ENCODE measurements at places on chromosomes 1 and 21.
A peak's percentile ranks its signal among the peaks of the same experiment; 100 is the strongest.

GRCh38 chr1:185632659-185633423 is 101.3 kb upstream of the HMCN1 start:
- no peak for DNase-seq

DNA sequence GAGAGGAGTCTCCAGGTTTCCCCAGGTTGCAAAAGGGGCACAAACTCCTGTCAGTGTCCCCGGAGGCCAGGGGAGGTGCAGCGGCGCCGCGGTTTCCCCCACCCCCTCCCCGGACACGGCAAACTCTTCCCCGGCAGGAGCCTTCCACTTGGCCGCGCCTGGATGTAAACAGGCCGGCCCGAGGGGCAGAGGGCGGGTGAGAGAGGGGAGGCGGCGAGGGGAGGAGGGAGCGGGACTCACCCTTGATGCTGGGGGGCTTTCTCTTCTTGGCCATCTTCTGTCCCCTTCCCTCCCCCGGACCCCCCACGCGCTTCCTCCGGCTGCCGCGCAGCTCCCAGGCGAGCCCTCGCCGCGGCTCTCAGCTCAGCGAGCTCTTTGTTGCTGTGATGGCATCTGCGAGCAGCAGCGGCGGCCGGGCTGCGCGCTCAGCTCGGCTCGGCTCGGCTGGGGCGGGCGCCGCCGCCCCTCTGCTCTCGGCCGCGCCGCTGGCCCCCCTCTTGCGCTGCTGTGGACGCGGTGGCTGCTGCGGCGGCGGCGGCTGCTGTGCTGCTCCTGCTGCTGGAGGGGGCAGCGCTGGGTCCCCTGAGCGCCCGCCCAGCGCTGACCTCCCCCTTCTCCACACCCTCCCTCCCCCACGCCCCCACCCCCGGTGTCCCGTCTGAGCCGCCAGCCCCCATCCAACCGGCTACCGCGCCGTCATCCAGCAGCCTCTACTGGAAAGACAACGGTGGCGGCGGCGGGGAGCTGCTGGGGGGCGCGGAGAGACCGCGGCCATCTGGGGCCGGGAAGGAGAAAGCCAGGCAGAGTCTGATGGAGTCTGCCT is 4.9 kb upstream of the SLC44A5 start:
- peak; percentile 38 for DNase-seq

GRCh38 chr1:119380983-119381662 is 12.5 kb downstream of the HAO2 start:
- no peak for DNase-seq

GRCh38 chr1:25614501-25615171 is 2.0 kb upstream of the MAN1C1 start:
- no peak for DNase-seq

DNA sequence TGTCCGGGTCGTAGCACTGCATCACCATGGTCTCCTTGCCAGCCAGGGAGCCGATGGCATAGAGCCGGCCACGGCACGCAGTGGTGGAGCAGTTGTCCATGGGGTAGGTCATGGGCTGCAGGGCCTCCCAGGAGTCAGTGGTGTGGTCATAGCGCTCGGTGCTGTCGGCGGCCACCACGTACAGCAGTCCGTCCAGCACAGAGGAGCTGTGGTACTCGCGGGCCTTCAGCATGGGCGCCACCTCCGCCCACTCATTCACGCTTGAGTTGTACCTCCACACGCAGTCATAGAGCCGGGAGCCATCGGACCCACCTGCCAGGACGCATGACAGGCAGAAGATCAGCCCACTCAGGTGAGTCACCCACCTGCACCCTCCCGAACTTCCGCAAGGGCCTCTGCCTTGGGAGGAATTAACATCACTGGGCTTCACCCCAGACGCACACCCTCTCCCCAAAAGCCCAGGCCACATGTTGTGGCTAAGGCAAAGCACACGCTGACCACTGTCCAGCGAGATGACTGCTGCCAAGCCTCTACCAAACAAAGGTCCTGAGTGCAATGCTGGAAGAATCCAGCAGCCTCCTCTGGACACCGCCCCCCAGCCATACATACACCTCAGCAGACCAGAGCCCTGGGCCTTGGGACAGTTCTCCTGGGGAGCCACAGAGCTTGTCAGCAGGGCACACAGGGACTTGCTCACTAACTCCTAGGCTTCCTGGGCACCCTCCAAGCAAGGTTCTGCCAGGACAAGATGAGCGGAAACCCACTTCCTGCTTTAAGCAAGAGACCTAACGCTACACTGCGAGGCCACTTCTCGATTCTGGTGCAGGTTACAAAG is 3.3 kb downstream of the KLHL21 start:
- DNase-seq, result no peak

GRCh38 chr1:157995583-157996169 is 2.2 kb downstream of the KIRREL1 start:
- DNase-seq, result no peak

- no peak for DNase-seq
These were observed 161.5 kb downstream of the TOMM20 start for GRCh38 chr1:234967121-234967520.

- no peak for DNase-seq
These were observed 617 bp upstream of the ADGRL2 start for GRCh38 chr1:81799939-81800694.

GRCh38 chr1:200435200-200435780 is 25.5 kb upstream of the ZNF281 start:
- no peak for DNase-seq

- no peak for DNase-seq
These were observed 5.6 kb downstream of the SPSB1 start for GRCh38 chr1:9298282-9298681.

- no peak for DNase-seq
These were observed 8.4 kb upstream of the PEX19 start for GRCh38 chr1:160293020-160293968.

- no peak for DNase-seq
These were observed 713.0 kb downstream of the BRINP3 start for GRCh38 chr1:189764391-189765320.

DNA sequence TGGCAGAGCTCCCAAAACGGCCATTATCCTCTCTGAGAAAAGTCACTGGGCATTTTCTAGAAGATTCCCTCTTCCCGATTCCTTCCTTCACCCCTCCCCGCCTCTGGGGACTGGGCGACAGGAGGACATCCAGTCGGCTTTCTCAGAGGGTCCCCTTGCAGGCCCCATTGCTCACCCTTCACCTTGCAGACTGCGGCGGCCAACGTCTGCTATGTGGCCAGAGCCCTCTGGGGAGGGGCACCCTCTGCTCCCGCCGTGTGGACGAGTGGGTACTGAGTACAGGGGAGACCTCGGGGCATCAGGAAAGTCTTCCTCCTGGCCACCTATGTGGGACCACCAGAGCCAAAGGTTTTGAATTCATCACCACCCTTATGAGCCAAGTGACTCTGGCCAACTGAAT is 293.5 kb upstream of the VAMP3 start:
- no peak for DNase-seq

GRCh38 chr21:19621837-19622496 is 1218.4 kb upstream of the TMPRSS15 start:
- no peak for DNase-seq

DNA sequence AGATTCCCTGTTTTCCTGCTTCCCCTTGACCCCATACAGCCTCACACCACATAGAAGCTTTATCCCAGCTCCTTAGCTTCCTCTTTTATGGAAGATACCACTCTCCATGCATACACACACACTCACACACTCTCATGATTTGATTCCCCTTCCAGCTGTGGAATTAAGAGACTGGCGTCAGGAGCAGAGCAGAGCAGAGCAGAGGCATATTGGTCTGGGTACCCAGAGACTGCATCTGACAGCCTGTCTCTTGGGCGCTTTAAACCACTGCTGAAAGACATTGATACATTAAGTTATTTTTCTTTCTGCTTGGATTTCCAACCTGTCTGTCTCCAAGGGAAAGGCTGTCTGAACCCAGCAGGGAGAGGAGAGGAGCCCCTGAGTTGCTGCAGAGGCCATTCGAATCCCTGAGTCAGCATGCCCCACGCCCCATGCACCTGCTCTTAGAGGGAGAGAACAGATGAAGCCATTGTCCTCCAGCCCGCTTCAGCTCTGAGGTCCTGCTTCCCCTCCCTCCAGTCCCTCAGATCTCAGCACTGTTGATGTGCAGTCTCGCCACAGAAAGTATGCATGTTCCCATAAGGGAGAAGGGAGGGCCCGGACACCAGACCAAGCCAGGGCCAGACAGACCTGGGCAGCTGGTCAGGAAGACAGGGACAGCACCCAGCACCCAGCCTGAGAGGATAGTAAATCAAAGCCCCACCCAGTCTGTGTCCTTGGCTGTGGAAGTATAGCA is 66.7 kb upstream of the GJB5 start:
- DNase-seq, result peak; percentile 46

- DNase-seq, result no peak
These were observed 254.3 kb downstream of the PTPRC start for GRCh38 chr1:198893141-198893540.

- no peak for DNase-seq
These were observed 632 bp downstream of the PEX19 start for GRCh38 chr1:160284220-160284781.

GRCh38 chr1:154276797-154277196 is 4.4 kb downstream of the HAX1 start:
- DNase-seq, result no peak

DNA sequence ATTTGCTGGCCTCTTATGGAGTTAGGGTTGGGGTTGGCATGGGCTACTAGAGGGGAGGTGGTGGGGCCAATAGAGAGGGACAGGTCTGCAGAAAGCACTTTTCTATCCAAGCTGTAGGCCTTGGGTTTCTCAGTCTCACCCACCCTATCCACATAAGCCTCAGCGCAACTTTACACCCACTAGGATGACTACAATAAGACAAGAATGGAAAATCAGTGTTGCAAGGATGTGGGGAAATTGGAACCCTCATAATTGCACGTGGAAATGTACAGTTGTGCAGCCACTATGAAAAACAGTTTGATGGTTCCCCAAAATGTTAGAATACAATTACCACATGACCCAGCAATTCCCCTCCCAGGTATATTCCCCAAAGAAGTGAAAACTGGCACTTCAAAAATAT is 14.0 kb upstream of the GSTM4 start:
- DNase-seq, result no peak

- no peak for DNase-seq
These were observed 136.9 kb downstream of the DISC1 start for GRCh38 chr1:231763456-231763855.

DNA sequence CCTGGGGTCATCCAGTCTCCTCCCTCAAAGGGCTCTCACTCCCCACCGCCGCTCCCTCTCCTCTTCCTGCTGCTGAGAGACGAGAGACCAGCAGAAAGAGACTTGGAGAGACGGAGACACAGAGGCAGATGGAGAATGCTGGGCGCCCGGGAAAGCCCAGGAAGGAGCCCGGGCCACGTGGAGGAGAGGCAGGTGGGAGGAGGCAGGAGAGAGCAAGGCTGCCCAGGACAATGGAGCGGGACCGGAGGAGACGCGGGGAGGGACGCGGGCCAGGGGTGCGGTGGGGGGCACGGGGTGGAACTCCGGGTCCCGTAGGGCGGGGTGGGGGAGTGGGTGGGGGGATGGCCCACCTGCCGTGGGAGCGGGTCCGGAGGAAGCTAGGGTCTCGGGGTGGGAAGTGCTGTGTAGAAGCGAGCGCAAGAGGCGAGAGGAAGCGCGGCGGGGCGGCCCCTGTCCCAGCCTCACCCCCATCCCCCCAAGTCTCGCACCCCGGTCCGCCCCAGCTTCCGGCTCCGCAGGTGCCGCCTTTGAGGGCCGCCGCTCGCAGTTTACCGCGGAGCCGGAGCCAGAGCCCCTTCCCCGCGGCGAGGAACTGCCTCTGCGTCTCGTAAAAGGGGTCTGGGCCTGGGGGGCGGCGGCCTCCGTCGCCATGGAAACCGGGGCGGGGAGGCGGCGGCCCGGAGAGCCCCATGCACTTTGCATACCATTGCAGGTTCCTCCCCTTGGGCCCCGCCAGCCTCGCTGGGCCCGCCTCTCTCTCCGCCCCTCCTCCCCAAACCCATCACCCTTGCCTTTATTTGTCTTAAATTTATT is 11.7 kb upstream of the EPHA2 start:
- no peak for DNase-seq

GRCh38 chr21:38878379-38879179 is 72.8 kb downstream of the ETS2 start:
- DNase-seq, result no peak

DNA sequence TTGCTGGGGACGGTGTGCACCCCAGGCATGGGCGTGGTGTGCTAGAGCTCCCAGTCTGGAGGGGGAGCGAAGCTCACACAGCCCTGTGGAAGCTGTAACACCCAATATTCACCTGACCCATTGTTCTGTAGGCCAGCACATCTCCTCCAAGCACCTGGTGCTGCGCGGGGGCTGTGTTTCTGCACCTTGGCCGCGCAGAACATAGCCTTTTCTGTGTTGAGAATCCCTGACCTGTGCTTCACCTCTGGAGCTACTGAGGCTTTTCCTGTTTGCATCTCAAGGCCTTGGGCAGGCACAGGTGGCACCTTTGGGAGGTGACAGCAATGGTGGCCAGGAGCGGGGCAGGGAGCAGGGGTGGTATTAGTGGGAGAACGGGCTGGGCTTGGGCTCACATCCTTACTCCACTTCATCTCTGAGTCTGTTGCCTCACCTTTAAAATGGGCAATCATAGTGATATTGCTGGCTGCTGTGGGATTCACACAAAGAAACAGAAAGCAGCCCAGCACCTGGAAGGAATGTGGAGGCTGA is 343.9 kb upstream of the AJAP1 start:
- DNase-seq, result no peak

- DNase-seq, result no peak
These were observed 95.2 kb upstream of the ADAR start for GRCh38 chr1:154703170-154703569.

- no peak for DNase-seq
These were observed 1048.1 kb downstream of the BRINP3 start for GRCh38 chr1:189429610-189430009.

Measured in NCI-H774 (cell line).